ENCODE measurements at places on chromosomes 1 and 21. TPM values are rescaled to one million over a fixed set of nuclear protein-coding genes. Genes with fewer than 3 reads are reported as not detected.

Gene FAM72A
- 21.3 TPM for total RNA-seq

Gene CLCA4
- total RNA-seq: not detected

Gene CLCA1
- not detected for total RNA-seq

GRCh38 chr1:74356493-74356892, 121.3 kb downstream of the TNNI3K start:
- no peak overlapping the region for H3K27ac ChIP-seq
- no peak for DNase-seq
- no peaks in the 10 kb centered on the region for H3K36me3 ChIP-seq

Gene IFNLR1
- total RNA-seq: 6.2 TPM

DNA sequence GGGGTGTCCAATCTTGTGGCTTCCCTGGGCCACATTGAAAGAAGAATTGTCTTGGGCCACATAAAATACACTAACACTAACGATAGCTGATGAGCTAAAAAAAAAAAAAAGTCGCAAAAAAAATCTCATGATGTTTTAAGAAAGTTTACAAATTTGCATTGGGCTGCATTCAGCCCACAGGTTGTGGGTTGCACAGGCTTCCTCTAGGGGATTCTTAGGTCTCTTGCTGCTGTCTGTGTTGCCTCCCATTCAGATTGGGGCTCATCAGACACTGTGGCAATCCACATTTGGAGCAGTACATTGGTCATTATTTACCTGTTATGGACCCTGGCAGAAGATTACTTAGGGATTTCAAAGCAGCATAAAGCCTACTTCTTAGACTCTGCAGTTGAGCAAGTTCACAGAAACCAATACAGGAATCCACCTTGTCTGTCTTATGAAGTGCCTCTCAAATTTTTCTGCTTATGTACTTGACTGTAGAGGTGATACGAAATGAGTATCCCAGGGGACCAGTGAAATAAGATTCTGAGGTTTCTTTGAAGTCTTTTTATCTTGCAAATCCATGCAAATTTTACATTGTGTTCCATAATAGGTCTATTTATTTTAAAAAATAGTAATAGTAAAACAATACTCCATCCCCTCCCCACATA, 205.5 kb downstream of the RPS6KC1 start:
- no peaks in the 10 kb centered on the region for H3K4me1 ChIP-seq
- no peak for DNase-seq
- no peak overlapping the region for H3K27ac ChIP-seq
- no peaks in the 10 kb centered on the region for H3K27me3 ChIP-seq
- peaks cover 6% of the 10 kb centered on the region for H3K36me3 ChIP-seq

GRCh38 chr1:112605633-112606327, 13.2 kb downstream of the ST7L start:
- peaks cover 3% of the 10 kb centered on the region for H3K4me1 ChIP-seq
- no peaks in the 10 kb centered on the region for H3K27me3 ChIP-seq
- H3K36me3 ChIP-seq: peaks cover 20% of the 10 kb centered on the region
- H3K27ac ChIP-seq: peak overlapping the region; percentile 14
- no peak for DNase-seq
- H3K4me3 ChIP-seq: no peak overlapping the region

GRCh38 chr1:92465256-92465647, 21.5 kb downstream of the GFI1 start:
- H3K27me3 ChIP-seq: no peaks in the 10 kb centered on the region
- H3K36me3 ChIP-seq: peaks cover 24% of the 10 kb centered on the region
- H3K27ac ChIP-seq: peak overlapping the region; percentile 78
- H3K4me3 ChIP-seq: no peak overlapping the region

DNA sequence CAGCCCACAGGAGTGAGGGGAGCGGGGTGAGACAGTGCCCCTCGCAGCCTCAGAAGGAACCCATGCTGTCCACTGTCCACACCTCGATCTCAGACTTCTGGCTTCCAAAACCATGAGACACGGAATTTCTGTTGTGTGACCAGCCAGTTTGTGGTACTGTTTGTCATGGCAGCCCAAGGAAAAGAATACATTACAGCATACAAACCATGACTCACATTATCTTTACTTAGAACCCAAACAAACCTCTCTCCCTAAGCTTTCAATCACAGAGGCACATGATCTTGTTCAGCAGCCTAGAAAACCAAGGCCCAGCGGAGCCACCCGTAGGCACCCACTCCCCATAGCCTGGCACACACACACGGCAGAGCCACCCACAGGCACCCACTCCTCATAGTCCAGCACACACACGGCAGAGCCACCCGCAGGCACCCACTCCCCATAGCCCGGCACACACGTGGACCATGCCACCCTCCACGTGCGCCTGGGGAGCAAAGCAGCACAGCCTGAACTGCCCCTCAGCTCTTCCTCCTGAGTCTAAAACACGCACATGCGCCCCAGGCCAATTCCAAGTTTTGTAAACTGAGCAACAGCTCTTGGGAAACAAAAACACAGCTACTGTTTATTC, 458 bp upstream of the KRTAP10-4 start:
- no peaks in the 10 kb centered on the region for H3K4me1 ChIP-seq
- no peaks in the 10 kb centered on the region for H3K36me3 ChIP-seq
- H3K27me3 ChIP-seq: no peaks in the 10 kb centered on the region
- no peak for DNase-seq
- no peak overlapping the region for H3K27ac ChIP-seq

GRCh38 chr1:67937010-67937409, 103.7 kb upstream of the GNG12 start:
- no peak for DNase-seq
- H3K4me3 ChIP-seq: no peak overlapping the region
- no peaks in the 10 kb centered on the region for H3K4me1 ChIP-seq
- no peaks in the 10 kb centered on the region for H3K36me3 ChIP-seq
- no peaks in the 10 kb centered on the region for H3K27me3 ChIP-seq
- H3K27ac ChIP-seq: no peak overlapping the region

Gene KCNJ9
- not detected for total RNA-seq

Gene TMEM167B
- 30.9 TPM for total RNA-seq

- H3K27ac ChIP-seq: no peak overlapping the region
- H3K27me3 ChIP-seq: peaks cover 13% of the 10 kb centered on the region
- DNase-seq: no peak
- no peak overlapping the region for H3K4me3 ChIP-seq
- H3K4me1 ChIP-seq: no peaks in the 10 kb centered on the region
- no peaks in the 10 kb centered on the region for H3K36me3 ChIP-seq
These were observed 179.2 kb downstream of the ATP6V1G3 start for GRCh38 chr1:198361237-198361767.
